Fibroblast of pulmonary artery (primary cell): ENCODE measurements at places on chromosomes 16 and 17.

DNA sequence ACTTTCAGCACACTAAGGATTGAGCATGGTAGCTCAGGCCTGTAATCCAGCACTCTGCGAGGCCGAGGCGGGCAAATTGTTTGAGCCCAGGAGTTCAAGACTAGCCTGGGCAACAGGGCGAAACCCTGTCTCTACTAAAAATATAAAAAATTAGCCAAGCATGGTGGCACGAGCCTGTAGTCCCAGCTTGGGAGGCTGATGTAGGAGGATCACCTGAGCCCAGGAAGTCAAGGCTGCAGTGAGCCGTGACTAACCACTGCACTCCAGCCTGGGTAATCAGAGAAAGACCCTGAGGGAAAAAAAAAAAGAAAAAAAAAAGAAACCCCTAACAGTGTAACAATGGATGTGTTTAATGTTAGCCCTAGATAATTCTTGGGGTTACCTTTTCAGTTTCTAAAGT, 24.0 kb downstream of the PARN start:
- DNase-seq = no peak

- DNase-seq = no peak
These were observed at the start of gene HOXB3 for GRCh38 chr17:48589831-48590606. TSS of gene HOXB3 (minus strand) at chr17:48590241. CDS start at chr17:48552474, 37,767 bp downstream.

DNA sequence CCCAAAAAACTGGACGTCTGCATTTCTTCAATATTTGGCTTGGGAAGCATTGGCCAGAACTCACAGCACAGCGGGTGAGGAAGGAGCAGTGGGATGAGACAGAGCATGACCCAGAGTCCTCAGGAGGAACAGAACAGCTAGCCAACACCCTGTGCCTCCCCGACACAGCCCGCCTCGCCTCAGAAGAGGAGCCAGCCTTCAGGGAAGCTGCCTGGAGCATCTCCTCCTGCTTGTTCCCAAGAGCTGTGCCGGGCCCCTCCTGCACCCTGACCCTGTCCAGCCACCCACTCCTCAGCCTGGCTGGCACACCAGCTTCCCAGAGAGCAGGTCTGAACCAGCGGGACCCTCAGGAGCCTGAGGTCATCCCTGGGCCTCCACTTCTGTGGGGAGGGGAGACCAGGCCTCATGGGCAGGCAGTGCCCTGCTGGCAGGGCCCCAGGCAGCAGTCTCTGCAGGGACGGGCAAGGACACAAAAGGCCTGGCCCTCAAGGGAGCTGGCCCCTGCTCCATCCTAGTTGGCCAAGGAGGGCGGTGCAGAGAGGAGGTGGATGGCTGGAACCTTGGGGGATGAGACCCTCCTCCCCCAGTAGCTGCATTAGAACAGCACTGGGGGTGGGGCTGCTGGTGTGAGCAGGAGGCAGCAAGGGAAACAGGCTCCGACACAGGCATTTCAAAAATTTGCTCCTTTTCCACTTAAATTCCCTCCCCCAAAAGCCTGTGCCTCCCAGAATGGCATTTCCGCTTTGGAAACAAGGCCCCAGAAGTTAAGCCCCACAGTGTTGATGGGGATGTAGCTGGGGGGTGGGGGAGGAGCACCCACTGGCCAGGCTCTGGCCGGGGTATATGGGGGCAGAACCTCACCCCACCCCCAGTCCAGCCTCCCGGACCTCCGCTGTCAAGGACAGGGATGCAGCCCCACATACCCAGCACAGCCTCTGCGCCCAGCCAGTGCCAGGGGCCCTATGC, 1.8 kb upstream of the BCAR1 start:
- peak; percentile 89 for DNase-seq

DNA sequence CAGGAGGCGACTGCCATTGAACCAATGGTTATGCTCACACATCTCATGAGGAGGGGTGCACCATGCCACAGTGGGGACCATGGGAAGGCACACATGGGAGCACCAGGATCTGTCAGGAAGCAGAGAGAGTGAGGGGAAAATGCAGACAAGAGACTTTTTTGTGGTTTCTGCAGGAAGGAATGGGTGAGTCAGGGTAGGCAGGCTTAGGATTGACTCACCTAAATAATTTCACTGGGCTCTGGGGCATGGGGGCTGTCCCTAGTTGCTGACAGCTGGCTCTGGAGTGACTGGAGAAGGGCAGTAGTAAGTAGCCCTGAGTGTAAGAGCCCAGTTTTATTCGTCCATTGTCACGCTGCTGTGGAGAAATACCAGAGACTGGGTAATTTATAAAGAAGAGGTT, 202.4 kb downstream of the AXIN2 start:
- DNase-seq = peak; percentile 78

DNA sequence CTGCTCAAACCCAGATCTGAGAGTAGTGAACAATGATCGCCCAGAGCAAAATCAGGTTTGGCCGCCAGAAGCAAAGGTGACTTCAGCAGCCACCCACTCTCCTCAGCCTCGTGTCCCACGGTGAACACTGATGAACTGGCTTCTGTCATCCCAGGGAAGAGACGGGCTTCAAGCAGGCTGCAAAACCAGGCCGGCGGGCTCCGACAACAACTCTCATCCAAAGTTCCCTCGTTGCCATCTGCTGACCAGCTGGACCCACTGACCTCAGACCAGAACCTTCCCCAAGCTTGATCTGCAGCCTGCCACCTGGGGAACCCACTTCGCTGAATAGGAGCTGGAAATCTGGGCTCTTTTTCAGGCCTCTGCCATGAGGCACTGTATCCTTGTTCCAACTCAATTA, 69.6 kb upstream of the MRTFB start:
- DNase-seq = no peak

DNA sequence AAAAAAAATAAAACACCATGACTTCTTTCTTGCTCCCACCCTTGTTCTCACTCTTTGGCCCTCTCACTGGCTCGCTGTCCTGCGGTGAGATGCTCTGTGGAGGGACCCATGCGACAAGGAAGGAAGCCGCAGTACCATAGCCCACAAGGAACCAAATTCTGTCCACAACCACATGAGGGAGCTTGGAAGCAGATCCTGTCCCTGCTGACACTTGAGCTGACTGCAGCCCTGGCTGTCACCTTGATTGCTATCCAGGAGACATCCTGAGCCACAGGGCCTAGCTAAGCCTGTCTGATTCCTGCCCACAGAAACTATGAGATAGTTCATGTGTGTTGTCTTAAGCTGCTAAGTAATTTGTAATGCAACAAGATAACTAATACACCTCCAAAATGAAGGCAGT, 4.8 kb upstream of the MT2A start:
- DNase-seq = peak; percentile 49

DNA sequence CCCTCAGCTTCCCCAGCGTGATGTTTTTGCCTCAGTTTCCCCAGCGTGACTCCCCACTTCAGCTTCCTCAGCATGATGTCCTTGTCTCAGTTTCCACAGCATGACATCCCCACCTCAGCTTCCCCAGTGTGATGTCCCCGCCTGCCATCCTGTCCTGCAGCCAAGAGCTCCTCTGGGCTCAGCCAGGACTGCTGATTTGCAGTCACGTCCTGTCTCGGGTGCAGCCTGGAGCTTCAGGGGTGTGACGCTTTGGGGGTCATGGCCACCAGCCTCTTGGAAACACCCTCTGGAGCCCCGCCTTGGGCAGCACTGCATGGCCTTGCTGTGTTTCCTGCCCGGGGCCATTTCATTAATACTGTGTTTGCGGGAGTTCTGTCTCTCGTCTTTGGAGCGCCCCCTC, 16.5 kb upstream of the NUDT16L1 start:
- no peak for DNase-seq

DNA sequence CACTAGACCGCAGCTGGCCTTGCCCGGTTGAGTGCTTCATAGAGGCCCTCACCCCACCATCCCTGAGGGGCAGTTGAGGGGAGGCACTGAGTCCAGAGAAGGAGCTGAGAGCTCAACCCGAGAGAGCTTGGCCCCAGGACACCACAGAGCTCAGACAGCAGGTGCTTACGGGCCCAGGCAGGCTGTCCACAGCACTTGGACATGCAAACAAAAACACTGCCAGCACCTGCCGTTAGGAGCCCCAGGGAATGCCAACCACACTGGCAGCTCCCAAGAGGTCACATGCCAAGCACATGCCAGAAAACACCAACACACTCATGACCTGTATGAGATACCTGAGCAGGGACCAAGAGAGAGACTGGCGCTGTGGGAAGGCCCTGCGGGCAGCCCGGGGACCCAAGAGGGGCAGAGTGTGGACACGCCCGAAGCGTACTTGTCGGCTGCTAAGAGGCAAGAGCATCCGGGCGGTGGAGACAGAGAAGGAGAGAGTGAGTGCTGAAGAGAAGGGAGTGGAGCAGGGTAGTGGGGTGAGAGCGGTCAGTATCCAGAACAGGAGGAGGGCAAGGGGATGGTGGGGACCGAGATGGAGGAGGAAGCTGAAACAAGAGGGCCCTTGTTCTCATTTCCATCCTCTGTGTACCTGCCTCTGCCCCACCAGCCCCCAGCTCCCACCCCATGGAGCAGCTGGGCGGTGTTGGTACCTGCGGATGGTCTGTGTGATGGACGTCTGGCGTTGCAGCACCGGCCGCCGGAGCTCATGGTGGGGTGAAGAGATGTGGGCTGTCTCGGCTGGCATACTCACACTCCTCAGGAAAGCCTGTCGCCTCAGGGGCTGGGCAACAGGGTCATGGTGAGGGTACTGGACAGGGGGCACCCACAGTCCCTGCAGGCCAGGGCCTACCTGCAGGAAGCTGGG, 8.2 kb downstream of the RHBDF1 start:
- no peak for DNase-seq

DNA sequence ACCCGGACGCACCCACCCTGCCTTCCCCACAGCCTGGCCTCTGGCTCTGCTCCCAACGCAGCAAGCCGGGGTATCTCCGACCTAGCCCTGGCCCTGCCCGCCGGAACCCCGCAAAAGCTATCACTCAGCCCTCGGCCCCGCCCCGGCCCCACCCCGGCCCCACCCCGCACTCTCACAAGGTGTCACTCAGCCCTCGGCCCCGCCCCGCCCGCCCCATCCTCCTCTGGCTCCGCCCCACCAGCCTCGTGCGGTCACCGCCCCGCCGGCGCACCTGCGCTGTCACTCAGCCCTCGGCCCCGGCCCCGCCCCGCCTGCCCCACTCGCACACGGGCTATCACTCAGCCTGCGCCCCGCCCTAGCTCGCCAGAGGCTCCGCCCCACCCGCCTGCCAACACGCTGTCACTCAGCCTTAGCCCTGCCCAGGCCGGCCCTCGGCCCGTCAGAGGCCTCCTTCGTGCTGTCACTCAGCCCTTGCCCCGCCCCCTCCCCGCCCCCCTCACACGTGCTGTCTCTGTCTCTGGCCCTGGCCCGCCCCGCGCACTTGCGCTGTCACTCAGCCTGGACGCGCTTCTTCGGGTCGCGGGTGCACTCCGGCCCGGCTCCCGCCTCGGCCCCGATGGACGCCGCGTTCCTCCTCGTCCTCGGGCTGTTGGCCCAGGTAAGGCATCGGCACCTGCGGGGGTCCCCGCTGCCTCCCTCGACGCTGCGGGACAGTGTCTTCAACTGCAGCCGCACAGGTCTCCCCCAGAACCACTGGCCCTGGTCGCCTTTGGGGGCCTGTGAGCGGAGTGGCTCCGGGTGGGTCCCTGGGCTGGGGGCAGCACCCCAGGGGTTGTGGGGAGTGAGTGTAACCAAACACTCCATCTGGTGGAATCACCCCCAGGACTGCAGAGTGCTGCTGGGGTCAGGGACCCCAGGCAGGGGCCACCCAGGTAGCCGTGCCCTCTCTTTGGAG, at the start of gene CDH15:
TSS of gene CDH15 (plus strand) at position 533 of the 955 bp plus-strand sequence. CDS start at position 617, 84 bp downstream.
- peak; percentile 75 for DNase-seq

DNA sequence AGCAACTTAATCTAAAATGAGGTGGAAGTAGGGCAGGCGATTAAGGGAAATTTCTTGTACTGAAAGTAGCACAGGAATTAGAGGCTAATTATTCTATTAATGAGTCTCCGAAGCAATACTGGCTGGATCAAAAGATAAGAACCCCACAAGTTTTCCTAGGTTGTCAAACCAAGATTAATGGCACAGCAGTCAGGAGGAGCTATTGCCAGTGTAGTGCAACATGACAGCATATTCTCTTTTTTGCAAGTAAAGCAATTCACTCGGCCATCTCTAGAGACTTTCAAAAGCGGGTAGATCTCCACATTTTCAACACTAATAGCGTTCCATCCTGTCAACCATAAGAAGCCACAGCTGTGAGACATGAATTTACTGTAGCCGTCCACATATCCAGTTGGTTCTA, 81.2 kb downstream of the CYB561 start:
- no peak for DNase-seq

- DNase-seq = no peak
These were observed 23.1 kb upstream of the ACSF3 start for GRCh38 chr16:89070590-89070989.

- no peak for DNase-seq
These were observed 2.3 kb upstream of the LHX1 start for GRCh38 chr17:36934692-36935630.

DNA sequence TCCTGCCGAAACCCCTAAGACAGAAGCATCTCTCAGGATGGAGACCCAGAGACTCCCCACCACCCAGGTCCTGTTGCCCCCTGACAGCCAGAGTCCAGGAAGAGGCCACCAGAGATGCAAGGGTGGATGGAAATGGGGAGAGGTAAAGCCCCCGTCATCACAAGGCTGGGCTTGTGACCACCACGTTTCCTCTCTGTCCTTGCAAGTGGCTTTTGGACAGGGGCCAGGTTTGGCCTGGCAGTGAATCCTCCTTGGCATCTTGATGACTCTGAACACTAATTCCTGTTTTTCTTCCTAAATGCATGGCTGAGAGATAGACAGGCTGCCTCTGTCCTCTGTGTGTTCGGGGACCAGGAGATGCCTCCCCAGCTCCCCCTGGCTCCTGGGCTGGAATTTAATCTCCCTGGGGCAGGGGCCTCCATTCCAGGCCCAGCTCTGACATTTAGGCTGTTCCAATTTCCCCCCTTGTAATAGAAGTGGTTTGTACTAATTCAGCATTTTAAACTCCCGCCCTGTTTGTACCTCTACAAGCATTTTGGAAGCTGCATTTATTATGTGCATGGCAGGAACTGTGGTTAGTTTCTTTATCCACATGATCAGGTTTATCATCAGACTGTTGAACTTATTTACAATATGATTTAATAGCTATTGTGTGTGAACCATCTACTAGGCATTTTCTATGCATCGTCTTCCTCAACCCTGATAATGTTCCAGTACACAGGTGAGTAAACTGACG, 116.1 kb upstream of the IRX6 start:
- DNase-seq = no peak

- no peak for DNase-seq
These were observed 184.6 kb upstream of the WSB1 start for GRCh38 chr17:27109346-27109745.

- no peak for DNase-seq
These were observed 35.5 kb downstream of the KSR1 start for GRCh38 chr17:27491713-27492190.

- DNase-seq = peak; percentile 85
These were observed 267.1 kb upstream of the ASIC2 start for GRCh38 chr17:33560165-33560564.
